ENCODE measurements at places on chromosomes 4 and X.
A peak's percentile ranks its signal among the peaks of the same experiment; 100 is the strongest.

DNA sequence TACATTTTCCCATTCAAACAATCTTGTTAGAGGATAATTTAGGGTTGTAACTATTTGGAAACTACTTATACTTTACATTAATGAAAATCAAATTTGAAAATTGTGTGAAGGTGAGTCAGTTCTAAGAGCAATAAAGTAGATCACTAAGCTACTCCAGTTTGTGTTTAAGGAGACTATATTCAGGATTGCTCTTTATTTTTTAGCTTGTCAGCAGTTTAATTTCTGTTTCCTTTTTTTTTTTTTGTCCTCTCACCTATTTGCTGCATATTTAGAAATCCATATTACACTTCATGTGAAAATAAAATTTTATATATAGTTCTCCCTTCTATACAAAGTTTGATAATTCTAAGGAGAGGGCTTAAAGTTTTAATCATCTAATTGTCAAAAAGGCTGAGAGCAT lies 691.8 kb downstream of the ADGRL3 start:
- no peak for DNase-seq

- peak; percentile 21 for DNase-seq
Measured at GRCh38 chrX:46626566-46626965, 53.0 kb downstream of the CHST7 start.

DNA sequence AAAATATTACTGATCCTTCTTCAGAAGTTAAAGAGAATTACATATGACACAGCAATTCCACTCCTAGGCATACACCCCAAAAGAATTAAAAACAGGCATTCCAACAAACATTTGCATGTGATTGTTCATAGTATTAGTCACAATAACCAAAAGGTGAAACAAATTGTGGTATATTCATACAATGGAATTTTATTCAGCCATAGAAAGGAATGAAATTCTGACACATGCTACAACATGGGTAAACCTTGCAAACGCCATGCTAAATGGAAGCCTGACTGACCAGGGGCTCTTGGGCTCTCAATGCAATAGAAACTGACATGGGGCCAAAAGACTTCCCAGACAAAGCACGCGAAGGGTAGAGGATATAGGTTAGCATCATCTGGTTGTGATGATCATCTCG lies 62.1 kb upstream of the S100G start:
- DNase-seq, result no peak

DNA sequence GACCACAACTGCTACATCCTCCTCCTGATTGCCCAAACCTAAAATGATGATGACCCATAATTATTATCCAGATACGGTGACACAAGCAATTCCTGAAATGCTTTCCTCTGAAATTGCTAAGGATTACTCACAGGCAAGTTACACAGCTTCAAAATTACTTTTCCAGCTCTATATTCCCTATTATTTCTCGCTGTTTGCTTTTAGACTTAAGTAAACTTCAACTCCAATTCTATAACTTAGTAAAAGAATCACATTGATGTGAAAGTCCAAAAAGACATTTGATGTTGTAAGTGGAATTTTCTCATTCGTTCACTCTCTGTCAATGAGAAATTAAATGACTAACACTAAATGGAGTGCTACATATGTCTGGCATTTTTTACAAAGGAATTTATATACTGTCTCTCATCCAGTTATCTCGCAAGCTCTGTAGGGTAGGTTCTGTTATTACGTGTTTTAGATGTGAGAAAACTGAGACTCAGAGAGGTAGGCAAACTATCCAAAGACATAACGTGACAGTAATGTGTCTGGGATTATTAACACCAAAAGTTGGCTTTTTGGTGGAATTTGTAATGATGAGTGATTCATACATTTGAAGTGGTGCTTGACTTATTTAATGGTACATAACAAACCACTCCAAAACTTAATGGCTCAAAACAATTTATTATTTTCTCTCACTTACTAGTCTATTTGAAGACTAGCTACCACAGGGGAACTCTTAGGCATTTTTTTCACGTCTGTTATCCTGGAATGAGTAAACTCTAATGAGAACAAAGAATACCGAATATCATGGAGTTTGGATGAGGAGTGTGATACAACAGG lies 31.5 kb downstream of the PALLD start:
- no peak for DNase-seq

DNA sequence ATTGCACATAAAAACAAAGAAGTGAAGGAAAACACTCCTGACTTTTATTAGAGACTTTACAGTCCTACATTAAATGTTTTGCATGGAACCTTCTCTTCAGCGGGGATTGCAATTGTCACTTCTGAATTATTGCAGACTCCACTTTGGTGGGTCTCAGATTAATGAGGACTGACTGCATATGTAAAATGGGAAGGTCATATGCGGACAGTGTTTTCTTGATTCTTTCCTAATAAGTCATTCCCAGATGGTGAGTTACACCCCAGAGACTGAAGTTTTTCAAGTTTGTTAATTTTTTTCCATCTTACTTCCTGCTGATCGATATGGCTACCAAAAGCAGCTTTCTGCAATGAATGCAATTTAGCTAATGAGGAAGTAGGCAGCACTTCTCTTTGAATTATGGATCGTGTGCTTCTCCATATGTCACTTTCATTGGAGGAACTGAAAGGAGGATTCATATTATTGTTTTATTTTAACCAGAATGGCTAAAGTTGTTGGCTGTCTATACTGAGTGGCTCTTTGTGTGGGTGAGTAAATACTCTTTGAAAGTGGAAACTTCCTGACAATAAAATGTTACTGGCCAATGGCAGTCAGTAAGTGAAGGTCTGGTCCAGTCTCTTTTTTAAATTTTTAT lies 119.3 kb upstream of the CLNK start:
- no peak for DNase-seq

DNA sequence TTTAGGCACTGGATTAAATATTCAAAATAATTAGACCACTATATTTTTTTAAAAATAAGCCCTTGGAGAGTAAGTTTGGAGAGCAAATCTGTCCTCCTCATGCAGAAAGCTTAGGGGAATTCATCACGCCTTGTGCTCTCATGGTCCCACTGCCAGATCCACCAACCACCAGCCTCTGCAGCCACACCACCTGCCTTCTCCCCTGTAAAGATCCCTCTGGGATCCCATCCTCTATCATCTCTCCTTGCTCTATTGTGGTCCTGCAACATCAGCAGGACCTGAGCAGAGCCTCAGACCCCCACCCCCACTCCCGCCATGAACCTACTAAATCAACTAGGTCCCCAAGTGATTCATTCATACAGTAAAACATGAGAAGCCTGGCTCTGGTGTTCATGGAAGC lies 482.6 kb upstream of the GALNT7 start:
- DNase-seq, result no peak

GRCh38 chrX:48961585-48962091 lies 4.2 kb upstream of the OTUD5 start:
- no peak for DNase-seq

GRCh38 chr4:65515646-65516045 lies 154.6 kb downstream of the EPHA5 start:
- DNase-seq, result no peak

DNA sequence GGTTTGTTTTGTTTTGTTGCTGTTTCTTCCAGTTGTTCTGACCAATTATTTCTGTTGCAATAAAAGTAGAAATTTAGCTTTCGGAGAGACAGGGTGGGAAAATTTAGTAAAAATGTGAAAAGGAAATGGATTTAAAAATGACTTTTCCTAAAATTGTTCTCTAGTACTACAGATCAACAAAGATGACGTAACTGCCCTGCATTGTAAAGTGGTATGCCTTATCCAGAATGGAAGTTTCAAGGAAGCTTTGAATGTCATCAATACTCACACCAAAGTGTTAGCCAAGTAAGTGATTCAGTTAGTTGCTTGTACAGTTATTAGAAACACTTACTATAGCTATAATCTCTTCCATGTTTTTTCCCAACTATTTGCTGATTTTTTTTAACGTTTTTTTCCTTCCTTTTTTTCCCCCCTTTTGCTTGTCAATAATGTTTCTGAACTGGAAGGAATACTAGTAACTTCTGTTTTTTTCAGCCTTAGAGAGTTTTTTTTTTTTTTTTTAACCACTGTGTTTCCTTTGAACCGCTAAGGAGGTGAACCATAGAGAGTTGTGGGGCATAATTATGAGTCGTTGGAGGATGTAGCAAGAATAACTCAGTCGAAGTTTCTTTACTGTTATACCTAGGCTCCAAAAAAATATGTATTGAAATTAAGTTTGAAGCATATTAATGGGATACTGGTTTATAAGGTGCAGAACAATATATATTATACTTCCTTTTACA lies 2.2 kb downstream of the SRP72 start:
- DNase-seq, result no peak

Data from activated T-cell treated with anti-CD3 and anti-CD28 coated beads, Interleukin-2, amount 50 U/mL, for 72 hours (primary cell).